ENCODE measurements at places on chromosomes 5 and 9.

DNA sequence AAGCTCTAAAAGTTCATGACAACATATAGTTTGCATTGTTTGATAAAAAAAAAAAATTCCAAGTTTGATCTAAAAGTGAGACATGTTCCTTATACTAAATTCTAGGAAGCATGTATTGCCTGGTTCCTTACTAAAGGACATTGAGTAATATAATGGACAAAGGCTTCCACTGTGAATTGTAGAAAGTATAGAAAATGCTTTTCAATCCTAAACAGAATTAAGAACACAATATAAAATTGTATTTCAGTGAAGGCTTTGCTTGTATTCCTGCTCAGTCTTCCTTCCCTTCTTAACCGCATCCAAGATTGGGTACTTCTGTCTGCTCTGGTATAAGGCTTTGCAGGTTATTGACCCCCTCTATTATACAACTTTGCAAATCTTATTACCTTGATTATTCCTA lies 2.4 kb downstream of the RECK start:
- DNase-seq, result no peak

DNA sequence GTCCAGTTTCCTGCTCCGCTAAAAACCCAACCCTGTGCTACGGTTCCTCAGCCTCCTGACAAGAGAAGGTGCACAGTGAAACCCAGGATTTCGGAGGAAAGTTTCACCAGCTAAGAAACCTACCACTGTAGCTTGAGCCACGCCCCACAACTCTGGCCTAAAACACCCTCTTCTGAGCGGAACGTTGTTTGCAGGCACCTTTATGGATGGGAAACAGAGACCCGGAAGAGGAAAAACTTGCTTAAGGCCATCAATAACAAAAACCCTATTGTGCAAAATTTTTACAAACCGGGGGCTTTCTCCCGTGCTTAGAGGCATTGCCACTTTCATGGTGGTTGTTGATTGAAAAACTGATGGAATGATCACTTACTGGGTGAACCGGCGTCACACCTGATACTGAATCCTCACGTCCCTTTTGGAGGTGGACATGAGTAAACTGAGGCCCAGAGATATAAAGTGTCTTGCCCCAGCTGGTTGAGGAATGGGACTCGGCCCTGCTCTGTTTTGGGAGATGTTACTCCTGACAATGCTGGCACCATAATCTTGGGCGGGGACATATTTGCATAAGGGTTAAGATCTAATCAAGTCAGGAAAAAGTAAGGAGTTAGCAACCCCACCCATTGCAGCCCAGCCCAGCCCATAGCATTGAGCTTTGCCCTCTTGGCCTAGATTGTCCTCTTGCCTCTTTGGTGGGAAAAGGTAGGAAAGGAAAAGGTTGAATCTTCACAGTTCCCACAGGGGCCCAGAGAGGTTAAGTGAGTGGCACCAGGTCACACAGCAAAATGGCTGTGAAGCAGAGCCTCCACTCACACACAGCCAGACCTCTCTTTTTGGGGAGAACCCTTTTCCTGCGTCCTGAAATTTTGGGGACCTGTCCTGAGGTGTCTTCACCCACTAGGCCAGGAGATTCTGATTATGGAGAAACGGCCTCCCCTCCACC lies 23.2 kb upstream of the PTGS1 start:
- peak; percentile 37 for DNase-seq

- DNase-seq, result no peak
Measured at GRCh38 chr9:94945197-94946144, 219.0 kb downstream of the AOPEP start.

GRCh38 chr5:93585041-93585766 lies 2.2 kb downstream of the NR2F1 start:
- peak; percentile 26 for DNase-seq

- DNase-seq, result peak; percentile 26
Measured at GRCh38 chr5:173320259-173320658, 8.0 kb downstream of the STC2 start.

DNA sequence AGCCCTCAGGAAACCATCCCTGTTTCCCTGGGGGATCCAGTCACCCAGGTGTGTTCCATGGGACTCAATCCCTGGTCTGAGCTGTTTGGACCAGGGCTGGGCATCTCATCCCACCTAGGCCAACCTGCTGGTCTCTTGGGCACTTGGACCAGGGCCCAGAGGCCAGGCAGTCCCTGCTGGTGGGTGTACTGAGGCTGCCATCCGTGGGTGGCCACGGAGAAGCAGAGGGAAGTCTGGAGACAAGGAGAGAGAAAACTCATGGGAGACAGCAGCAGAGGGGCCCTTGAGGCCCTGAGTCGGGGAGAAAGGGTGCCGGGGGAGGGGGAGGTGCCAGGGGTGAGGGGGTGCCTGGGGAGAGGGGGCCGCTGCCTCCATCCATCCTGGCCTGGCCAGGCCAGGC lies 247.8 kb downstream of the PBX3 start:
- no peak for DNase-seq

DNA sequence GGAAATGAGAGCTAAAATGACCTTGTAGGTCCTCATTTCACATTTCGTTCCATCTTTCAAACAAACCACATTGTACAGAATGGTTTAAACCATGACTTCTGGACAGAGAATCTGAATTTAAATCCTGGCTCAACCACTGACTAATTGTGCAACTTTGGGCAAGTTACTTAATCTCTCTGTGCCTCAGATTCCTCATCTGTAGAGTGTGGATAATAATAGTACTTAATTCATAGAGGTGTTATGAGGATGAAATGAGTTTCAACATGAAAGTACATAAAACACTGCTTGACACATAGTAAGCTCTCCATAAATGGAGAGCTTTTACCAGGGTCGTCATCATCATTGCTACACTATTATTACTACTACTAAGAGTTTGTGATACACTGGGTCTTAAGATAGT lies 46.3 kb upstream of the FOXE1 start:
- no peak for DNase-seq

DNA sequence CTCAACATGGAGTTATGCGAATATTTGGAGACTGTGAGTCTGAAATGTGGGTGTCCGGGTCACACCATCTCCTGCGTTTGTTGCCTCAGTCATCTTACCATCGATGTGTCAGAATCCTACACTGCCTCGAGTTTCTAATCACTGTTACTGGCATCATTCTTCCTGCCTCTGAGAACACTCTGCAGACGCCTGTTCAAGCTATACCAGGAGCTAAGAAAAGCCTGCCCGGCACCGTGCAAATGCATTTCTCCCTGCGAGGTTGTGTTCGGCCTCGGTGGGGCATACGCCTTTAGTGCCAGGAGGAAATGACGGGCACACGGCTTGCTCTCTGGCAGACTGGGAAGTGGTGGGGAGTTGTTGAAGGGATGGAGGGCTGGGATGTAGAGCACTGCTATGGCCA lies 31.2 kb upstream of the SLC25A51 start:
- no peak for DNase-seq

DNA sequence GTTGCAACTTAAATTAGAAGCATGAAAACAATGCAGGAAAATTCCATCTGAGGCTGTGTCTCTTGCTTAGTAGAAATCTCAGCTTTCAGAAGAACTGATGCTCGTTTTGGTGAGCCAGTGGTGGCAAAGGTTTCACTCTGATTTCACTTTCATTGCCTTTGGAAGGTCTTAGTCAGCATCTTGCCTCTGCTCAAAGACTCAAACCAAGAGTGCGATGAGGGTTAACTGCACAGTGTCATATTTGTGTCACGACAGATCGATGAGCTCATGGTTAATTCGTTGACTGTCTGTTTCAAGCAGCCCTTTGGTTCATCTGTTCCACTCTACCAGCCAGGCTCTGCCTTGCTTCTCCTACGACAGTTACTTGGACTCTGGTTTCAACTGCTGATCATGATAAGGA lies 331.3 kb upstream of the KIF2A start:
- no peak for DNase-seq

DNA sequence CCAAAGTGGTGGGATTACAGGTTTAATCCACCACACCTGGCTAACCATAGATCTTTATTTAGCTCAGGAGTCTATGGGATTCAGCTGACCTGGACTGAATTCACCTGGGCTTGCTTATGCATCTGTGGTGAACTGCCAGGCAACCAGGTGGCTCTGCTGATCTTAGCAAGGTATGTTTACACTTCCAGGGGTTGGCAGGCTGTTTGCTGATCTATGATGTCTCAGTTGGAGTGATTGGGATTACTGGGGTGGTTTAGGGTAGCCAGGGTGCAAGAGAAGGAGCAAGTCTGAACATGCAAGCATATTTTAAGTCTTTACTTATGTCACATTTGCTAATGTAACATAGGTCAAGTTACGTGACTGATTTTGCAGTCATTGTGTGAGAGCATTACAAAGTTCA lies 63.6 kb upstream of the JAK2 start:
- DNase-seq, result no peak

- DNase-seq, result no peak
Measured at GRCh38 chr9:1272488-1272887, 222.3 kb downstream of the DMRT2 start.

DNA sequence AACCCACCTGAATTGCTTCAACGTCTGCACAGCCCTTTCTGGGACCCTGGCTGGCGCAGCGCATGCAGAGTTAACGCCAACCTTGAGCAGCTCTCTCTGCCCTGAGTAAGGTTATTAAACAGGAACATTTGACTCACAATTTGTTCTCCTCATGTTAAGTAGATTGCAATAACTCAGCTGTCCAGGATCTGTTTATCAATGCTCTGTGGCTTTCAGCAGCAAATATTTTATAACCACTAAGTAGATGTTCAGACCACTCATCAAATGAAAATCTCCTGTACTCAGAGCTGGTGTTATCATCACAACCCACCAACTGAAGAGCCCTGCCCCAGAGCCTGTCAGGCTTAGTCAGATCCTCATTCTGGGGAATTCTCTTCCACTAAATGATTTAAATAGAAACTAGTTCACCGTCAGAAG lies 403.0 kb downstream of the ZNF608 start:
- DNase-seq, result no peak

DNA sequence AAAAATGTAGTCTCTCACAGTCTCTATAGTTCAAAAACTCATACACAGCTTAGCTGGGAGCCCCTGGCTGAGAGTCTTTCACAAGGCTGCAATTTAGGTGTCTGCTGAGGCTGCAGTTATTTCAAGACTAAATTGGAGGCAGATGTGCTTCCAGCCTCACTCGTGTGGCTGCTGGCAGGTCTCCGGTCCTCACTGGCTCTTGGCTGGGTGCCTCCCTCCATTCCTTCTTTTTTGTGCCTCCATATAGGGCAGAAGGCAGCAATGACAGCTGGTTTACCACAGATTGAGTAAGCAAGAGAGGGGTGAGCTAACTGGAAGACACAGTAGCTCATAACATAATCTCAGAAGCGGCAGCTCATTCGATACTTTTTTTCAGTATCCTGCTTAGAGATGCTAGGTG lies 2167.7 kb upstream of the WWC1 start:
- no peak for DNase-seq

- DNase-seq, result no peak
Measured at GRCh38 chr5:84032324-84032723, 311.7 kb upstream of the HAPLN1 start.

GRCh38 chr5:26245321-26245720 lies 793.1 kb downstream of the CDH9 start:
- DNase-seq, result no peak

DNA sequence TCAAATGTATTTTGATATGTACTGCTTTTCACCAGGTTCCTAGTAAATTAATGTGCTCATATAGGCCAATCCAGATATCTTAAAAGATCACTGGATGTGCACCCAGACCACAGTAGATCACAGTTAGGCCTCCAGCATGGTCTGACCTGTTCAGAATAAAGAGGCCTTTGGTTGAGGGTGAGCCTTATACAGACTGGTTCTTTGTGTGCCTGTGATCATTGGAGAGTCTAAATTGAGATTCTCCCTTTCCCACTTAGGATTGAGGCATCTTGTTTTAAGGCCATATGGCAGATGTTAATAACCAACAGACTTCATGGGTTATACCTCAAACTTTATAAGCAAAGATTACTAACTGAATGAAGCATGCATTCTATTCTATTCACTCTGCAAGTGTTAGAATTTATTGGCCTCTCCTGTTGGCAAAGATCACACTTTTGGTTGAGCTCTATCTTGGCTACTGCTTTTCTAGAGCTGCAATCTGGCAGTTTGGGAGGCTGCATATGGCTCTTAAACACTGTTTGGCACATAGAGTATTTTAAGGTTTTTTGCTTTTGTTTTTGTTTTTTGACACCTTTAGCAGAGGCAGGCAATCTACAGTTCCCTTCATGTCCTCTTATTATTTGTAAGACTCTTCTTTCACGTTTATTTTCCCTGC lies 8.5 kb downstream of the CHSY3 start:
- no peak for DNase-seq

GRCh38 chr9:113210815-113211214 lies 10.3 kb downstream of the FKBP15 start:
- no peak for DNase-seq

GRCh38 chr9:3500044-3500443 lies 25.8 kb downstream of the RFX3 start:
- no peak for DNase-seq

DNA sequence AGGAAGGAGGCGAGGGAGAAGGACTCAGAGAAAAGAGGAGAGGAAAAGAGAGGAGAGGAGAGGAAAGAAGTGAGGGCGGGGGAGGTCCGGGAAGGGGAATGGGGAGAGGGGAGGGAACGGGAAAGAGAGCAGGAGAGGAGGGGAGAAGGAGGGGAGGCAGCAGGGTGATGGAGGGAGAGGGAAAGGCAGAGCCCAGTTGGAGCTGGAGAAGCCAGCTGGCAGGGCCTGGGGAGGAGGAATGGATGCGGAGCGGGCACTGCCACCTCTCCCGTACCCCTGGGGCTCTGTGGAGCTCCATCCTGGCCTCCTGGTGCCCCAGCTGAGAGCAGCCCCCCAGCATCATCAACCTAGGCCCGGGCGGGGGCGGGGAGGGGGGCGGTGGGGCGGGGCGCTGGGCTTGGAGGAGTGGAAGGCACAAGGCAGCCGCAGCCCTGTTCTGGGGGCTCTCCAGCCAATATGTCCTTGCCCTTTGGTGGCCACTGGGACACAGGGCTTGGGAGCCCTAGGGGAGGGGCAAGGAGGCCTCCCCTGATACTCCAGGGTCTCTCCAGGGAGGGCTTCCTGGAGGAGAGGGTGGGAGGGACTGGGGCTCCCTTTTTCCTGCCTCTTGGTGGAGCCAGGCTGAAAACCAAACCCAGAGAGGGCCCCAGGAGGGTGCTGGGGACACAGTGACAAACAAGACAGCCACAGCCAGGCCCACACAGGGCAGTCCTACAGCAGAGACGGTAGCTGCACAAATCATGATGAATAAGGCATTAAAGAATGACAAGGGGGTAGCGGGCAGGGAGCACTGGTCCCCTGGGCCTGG lies 123.7 kb downstream of the C9orf50 start:
- DNase-seq, result no peak

All from Caco-2 (cell line).